Stimulated activated CD4-positive, alpha-beta T cell treated with anti-CD3 and anti-CD28 coated beads, Interleukin-1b, Interleukin-23, amount 100 ng/mL, for 1 hour (primary cell): ENCODE measurements at places on chromosomes 7 and 10.

GRCh38 chr7:72097226-72097625 is 314.9 kb downstream of the CALN1 start:
- no peak for DNase-seq

GRCh38 chr10:4202938-4203337 is 417.9 kb upstream of the KLF6 start:
- no peak for DNase-seq

- DNase-seq = no peak
These were observed 272.3 kb downstream of the SEMA3D start for GRCh38 chr7:84914598-84914997.

DNA sequence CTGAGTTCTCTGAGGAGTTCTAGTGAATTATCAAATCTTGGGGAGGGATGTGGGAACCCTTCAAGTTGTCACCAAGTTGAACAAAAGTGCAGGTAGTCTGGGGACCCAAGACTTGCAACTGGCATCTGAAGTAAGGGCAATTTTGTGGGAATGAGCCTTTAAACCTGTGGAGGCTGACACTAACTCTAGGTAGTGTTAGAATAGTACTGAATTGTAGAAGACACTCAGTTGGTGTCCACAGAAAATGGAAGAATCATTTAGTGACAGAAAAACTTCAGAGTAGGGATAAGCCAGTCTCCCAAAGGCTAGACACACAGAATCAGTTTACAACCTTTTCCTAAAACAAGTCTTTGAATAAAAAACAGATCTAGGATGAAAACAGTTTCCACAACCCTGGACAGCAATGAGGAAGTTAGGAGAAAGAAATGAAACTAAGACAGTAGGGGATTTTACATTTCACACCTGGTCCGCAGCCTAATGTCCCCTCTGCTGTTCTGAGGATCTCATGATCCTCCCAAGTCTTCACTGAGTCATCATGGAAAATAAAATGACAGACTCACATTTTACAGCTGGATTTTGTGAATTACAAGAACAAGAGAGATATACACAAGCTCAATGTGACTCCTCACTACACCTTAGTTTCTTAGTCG is 23.0 kb upstream of the ING3 start:
- DNase-seq = no peak

DNA sequence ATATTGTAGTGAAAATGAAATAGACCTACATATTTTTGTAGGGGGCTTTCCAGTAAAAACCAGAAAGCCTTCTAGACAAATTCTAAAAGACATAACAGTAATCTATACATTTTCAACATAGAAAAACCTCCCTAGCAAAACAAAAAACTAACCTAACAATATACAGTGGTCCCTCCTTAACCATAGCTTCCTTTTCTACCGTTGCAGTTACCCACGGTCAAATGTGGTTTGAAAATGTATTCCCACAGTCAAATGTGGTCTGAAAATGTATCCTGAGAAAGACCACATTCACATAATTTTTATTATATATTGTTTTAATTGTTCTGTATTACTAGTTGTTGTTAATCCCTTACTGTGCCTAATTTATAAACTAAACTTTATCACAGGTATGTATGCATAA is 6.4 kb downstream of the PSAP start:
- DNase-seq = no peak

DNA sequence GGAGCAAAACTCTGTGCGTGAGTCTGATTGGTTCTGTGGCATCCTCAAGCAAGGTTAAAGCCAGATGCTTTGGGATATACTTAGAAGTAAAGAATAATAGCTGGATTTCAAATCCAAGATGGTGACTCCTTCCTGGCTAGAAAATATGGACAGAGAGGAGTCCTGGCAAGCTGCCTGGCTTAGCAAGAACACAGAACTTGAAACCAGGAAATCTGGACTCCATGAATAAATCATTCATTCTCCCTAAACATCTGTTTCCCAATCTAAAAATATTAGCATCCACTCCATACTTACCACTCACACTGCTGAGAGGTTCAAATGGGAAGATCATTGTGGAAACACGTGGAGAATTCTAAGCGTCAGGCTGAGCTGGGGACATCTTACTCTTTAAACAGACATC is 1074.1 kb upstream of the AUTS2 start:
- no peak for DNase-seq

GRCh38 chr7:40221836-40222235 is 87.0 kb downstream of the SUGCT start:
- no peak for DNase-seq

- DNase-seq = no peak
These were observed 72.4 kb downstream of the CTTNBP2 start for GRCh38 chr7:117800841-117801240.
